ENCODE measurements at places on chromosomes 2 and 18.

DNA sequence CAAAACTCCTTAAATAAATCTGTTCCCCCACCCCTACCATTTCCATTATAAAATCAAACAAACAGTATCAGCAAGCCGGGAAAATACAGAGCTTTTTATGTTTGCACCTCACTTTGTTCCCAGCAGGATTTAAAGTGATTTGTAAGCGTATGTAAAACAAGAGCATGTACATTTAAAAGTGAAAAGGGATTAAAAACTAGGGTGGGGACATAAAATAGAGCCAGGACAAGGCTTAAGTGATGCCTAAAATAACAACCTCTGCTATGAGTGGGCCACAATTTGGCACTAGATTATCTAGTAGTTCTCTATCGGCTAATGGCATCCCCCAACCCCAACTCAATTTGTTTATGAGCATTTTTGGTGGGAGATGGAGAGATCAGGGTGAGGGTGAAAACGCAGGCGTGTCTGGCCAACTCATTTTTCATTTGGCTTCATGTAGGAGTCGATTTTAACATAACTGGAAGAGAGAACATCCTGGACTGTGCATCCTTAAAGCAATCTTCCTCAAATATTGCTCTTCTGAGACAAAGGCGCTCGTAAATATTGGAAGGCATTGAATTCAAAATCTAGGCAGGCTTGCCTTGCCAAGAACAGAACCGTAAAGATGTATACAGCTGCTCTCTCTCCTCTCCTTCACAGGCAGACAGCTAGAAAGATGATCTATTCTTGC is 34.5 kb upstream of the TSPYL6 start:
- DNase-seq = no peak

DNA sequence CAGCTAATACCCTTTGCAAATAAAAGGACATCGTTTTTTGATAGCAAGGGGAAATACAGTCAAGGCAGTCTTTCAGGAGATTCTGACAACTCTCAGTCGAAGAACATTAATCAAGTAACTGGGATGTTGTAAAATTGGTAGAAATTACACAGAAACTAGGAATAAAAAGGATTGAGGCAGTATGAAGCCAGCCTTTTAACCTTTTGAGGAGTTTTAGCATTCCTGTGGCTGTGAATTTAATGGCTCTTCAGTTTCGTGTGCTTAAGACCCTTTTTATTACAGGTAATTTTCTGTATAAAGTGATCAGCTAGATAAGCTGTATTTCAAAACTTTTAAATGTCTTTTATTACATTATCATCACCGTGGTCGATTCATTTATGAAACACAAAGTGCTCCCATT is 91.6 kb downstream of the ASXL3 start:
- DNase-seq = no peak

- DNase-seq = no peak
These were observed 5.7 kb upstream of the AMER3 start for GRCh38 chr2:130749641-130750040.

DNA sequence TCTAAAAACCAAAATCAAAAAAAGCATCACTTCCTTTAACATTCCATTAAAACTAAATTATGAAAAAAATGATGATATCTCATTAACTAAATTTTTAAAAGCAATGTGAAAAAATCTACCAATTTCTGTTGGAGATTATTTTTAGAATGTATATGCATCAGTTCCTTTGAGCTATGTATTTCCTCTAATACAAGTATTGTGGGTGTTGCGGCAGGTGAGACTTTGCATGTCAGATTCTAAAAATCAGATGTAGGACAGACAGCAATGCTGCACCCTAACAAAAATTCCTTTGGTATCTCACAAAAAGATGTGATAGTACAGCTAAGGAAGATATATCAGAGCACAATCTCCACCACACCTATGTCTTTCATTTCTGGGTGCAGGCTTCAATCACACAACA is 6.8 kb downstream of the MBD2 start:
- DNase-seq = no peak

GRCh38 chr2:28185891-28186290 is 206.8 kb upstream of the FOSL2 start:
- DNase-seq = no peak

DNA sequence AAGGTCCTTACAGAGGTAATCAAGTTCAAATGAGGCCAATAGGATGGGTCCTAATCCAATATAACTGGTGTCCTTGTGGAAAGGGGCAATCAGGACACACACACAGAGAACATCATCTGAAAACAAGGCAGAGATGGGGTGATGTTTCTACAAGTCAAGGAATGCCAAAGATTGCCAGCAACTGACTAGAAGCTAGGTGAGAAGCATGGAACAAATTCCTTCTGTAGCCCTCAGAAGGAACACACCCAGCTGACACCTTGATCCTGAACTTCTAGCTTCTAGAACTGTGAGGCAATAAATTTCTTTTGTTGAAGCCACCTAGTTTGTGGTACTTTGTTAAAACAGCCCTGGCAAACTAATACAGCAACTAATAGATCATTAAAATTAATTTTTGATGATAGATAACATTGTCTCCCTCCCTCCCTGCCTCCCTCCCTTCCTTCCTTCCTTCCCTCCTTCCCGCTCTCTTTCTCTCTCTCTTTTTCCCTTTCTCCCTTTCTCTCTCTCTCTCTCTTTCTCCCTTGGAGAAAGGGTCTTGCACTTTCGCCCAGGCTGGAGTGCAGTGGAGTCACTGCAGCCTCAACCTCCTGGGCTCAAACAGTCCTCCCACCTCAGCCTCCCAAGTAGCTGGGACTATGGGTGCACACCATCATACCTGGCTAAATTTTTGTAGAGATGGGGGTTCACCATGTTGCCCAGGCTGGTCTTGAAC is 10.3 kb upstream of the CD8A start:
- no peak for DNase-seq
